ENCODE measurements at places on chromosomes 6 and 20.
A peak's percentile ranks its signal among the peaks of the same experiment; 100 is the strongest.

DNA sequence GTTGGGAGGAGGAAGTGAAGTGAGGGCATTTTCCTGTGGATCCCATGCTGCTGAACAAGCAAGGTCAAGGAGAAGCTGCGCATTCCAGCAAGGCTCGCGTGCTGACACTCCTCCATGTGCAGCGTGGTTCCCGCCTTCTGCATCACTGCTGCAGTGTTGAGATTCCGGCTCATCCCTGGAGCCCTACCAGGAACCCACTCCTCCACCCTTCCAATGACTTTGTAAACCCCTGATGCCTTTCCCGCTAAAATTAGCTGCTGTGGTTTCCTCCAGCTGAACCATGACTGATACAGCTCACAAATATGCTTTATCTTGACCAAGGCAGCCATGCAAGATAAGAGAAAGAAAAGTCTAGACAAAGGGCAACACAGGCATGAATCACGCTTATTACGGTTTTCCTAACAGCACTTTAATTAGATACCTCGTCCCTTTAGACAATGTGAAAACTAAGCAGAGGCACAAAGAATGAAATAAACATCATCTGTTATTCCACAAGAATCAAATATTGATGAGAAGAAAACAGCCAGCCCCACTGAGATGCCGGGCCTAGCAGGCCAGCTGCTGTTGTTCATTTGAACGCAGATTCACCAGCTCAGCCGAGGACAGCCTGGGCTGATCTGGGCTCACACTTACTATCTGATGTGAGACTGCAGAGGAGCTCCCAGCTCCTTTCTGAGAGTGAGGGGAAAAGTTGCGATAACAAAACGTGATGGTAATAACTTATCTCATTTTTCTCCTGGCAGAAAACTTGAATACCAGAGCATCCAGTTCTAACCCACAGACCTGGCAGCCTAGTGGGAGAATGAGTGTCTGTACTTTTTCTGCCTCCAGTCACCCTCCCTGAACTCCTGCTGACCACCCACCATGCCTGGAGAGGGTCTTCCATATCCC lies 14.2 kb upstream of the BNIP5 start:
- peak; percentile 89 for DNase-seq

- DNase-seq, result no peak
Observed at GRCh38 chr20:62156592-62157386, 13.2 kb downstream of the SS18L1 start.

DNA sequence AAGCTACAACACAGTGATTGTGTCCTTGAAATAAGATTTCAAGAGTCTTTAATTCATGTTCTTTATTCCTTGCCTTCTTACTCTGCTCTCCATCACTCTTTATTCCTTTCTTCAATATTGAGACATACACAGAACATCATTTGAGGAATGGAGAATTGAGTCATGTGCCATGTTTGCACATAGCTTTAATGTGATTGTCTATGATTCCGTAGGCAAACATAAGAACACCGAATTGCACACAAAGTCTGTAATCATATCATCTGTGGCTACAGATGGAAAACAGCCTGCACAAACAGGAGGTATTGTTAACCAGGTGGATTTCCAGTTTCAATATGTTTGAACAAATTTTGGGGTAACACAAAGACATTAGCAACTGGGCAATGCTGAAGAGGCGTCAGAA lies 571.6 kb upstream of the GJE1 start:
- no peak for DNase-seq

DNA sequence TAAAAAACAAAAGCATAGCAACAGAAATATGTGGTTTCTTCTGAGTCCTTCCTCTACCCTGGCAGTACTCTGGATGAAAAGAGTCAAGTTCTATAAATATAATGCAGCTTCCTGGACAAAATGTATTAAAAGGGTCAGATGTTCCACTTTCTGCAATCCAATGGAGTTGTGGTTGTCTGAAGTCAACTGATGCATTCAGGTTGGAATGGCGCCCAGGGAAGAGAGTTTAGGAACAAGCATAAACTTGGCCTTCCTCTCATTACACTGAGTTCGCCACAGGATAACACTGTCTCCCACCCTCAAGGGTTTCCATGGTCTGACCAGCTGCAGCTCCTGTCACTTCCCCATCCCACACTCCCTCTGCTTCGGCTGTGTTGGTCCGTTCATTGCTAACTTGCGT lies 66.4 kb downstream of the PLEKHG1 start:
- no peak for DNase-seq

DNA sequence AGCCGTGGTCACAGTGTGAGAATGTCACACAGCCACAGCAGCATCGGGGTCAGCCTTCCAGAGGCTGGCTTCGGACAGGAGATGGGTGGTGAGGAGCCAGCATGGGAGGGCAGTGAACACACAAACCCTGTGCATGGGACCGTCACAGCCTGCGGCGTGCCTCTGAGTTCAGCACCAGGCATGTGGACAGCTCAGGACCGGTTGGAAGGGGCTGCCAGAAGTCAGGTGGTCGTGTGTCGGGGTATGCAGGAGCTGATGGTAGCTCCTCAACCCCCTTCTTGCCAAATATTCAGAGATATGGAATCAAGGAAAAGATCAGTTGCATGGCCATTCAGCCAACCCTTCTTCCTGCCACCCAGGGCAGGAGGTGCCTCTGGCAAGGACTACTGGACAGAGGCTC lies 28.2 kb downstream of the MYT1 start:
- no peak for DNase-seq

DNA sequence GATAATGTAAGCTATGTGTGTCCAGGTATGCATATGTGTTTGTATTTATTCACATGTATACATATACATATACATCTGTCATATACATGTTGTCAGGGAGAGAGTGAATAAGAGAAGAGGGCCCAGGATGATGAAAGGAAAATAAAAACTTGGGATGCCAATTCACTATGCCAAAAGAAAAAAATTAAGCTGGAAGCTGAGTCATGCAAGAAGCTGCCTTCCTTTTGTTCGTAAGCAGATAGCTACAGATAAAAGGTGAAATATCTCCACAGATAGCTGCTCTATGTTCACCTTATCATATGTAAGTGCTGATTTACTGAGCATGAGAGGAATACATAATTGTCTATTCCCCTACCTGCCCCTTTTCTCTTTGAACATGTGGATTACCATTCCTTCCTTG lies 579.9 kb downstream of the EPM2A start:
- DNase-seq, result no peak

DNA sequence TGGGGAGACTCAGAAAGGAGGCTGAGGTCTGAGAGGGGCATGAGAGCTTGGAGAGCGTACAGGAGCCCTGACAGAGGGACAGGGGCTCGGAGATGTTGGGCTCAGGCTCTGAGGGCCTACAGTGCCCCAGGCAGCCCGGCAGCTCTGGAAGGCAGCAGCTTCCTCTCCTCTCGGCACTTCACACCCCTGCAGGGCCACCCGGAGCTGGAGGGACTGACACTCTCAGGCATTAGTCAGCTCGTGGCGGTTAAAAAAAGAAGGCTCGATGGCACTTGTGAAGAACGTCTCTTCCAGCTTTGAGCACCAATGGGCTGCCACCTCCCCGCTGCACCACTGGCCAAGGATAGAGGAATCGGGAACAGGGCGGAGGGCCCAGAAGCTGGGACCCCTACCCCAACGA lies 62.6 kb upstream of the SIRPA start:
- DNase-seq, result no peak

GRCh38 chr6:151975795-151976194 lies 168.3 kb downstream of the ESR1 start:
- DNase-seq, result no peak

GRCh38 chr6:128659276-128659675 lies 138.9 kb upstream of the PTPRK start:
- no peak for DNase-seq

DNA sequence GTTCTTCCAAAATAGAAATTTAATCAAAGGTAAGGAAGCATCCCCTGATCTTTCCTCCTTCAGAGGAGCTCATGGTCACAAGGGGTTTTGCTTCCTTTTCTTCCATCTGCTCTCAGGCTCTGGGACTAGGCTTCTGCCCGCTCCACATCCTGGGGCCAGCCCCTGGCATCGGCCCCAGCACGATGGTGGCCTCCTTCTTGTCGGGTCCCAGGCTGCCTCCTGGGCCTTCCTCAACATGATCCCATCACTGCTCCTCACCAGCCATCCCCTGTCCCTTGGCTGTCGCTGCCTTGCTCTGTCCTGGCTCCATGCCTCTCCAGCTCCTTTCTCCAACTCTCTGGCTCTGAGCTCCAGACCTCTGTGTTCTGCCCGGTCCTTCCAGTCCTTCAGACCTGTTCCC lies 4.1 kb downstream of the PHACTR3 start:
- DNase-seq, result no peak

DNA sequence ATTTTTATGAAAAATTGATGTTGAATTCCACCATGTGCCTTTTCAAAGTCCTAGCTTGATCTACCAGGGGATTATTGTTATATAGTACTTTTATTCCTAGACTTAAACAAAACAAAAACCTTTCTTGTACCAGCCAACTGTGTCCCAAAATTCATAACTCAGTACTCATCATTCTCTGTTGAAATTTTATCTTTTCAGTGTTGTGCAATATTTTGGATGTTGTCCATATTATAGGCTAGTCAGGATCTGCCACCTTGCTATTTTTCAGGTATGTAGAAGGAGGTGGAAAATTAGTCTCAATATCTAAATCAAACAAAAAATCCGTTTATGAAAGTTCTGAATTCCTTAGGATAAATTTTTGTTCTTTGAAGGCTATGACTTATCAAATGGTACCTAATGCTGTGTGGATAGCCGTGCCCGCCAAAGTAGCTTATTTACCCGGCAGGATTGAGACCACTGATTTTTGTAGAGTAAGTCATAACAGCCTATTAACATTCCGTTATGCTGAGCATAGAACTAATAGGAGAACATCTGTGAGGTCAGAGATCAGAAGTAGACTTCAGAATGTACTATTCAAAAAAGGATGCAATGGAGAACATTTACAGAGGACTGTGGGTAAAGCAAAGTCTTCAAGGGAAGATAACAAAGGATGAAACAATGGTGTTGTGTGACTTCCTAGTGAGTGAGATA lies 304.7 kb downstream of the SOX4 start:
- no peak for DNase-seq

GRCh38 chr20:23452776-23453175 lies at the start of gene CST11:
CST11 (minus strand) TSS chr20:23452876; CDS start chr20:23452811, 65 bp downstream.
- DNase-seq, result no peak

DNA sequence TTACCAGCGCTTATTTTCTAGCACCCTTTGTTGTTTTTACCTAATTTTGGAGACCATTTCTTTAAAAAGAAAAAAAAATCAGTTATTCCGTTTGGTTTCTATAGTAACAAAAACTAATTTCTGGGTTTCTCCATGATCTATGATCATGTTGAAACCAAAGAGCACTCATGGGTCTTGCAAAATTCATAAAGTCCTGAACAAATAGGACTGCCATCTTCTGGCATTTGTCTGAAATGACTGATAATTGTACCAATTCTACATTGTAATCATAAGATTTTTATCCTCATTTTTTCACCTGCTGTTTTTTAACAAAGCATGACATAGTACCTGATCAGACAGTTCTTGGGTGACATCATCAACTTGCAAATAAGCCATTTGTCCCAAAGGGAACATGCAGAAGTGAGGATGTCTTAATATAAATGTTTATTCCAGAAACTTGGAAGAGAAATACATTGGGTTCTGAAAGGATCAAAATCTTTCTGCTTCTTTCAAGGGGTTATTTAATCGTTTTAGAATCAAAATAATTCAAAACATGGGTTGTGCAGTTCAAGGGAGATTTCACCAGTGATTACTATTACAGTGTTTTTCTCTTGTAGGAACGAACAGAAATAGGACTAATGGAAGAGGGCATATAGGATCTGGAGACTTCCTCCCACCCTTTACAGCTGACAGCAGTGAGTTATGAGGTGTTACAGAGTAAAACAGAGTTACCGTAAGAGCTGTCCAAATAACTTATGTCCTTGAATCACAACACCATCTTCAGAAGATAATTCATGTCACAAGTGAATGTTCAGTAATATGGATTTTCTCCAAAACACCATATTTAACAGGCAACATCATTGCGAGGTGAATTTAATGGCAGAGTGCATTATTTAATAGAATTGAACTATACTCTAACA lies 87.1 kb upstream of the GJE1 start:
- DNase-seq, result peak; percentile 51

DNA sequence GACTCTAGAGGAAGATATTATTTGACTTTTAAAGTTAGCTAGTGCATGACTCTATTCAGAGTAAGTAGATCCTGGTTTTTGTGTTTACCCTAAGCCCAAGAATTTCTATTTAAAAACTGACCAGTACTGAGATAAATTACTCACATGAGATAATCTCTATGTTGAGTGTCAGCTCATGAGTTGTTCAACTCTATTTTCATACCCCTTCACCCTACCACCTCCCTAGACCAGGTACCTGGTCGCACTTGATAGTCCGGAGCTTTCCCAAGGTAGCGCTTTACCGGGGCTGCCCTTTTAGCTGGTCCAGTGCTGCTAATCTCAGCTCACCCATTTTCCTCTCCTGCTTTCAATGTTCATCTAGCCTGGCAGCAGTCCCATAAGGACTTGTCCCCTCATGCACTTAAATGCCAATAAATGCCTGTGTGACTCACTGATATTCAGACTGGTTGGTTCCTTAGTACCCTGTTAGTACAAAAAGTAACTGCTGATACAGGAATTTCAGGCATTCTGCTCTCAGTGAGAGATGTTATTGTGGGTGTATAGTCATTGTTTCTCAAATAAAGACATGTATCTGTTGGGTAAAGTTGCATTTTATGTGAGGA lies 503.9 kb downstream of the ADGRB3 start:
- DNase-seq, result no peak

DNA sequence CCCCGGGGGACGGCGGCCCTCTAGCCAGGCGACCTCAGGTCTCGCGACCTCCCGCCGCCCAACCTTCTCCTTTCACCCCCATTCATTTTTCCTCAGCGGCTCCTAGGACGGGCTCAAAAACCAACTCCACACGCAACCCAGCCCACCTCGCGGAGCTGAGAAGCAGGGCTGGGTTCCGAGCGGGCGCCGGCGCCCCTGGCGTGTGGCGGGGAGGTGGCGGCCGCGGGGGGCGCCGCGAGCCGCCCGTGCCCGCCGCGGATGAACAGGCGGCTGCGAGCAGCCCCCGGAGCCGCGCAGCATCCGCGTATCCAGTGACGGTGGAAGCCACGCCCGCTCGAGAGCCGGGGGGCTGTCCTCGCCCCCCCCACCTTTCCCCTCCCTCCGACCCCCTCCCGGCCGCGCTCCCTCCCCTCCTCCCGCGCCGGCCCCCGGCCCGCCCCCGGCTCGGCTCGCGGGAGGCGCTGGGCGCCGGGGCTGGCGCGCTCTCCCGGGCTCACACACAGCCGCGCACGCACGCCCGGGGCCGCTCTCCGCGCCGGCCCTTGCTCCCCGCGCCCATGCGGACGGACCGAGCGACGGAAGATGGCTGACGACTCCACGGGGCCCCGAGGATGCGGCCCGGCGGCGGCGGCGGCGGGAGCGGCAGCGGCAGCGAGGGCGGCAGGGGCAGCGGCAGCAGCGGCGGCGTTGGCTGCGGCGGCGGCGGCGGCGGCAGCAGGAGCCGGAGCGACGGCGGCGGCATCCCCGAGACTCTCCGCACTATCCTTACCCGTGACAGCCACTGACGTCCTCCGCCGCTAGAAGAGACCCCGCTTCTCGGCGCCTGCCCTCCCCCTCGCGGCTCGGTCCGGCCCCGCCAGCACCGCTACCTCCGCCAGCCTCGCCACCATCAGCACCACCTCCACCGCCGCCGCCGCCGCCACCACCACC lies at the start of gene SOBP:
TSS of gene SOBP (plus strand) at position 482 of the 930 bp plus-strand sequence. CDS start 500 bp downstream, outside the sequence.
- DNase-seq, result no peak
